Skeletal muscle cell (primary cell): ENCODE measurements at places on chromosomes 3 and 15.
A peak's percentile ranks its signal among the peaks of the same experiment; 100 is the strongest.

DNA sequence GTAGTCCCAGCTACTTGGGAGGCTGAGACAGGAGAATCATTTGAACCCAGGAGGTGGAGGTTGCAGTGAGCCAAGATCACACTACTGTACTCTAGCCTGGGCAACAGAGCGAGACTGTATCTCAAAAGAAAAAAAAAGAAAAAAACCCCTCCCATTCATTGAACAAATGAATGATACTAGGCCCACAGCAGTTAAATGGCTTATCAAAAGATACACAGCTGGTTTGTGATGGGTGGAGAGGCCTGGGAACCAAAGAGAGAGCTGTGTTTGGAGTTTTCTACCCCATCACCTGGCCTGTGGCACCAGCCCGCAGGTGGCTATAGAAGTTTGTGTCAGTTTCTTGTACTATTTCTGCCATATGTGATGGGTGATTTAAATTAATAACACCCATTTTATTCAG lies 43.1 kb upstream of the LCTL start:
- DNase-seq: no peak

DNA sequence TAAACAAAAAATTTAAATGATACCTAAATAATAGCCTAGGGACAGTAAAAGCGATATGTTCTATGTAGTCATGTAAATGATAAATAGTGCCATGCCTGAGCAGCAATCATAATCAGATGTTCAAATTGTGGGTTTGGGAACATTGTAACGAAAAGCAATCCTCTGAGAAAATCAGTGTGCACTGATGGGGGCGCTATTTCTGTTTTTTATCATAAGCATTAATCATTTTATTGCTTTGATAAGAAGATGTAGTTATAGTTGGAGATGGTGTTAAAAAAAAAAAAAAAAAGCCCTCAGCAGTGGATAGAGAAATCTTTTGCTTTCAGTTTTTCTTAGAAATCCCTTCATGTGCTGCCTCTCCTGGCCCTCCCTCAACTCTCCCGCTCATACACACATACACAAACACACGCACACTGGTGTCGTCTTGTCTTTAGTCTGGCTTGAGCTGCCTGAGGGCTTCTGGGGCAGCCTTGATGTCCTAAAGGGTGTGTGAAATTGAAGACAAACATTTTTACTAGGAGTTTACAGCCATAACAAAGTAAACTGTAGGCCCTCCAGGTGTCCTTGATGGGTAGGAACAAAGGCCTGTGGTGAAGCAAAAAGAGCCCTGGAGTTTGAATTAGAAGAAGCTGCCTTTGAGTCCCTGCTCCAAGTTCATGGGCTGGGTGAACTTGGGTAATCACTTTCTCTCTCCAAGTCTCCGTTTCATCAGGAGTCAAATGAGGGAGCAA lies 428.1 kb downstream of the SOX2 start:
- no peak for DNase-seq

DNA sequence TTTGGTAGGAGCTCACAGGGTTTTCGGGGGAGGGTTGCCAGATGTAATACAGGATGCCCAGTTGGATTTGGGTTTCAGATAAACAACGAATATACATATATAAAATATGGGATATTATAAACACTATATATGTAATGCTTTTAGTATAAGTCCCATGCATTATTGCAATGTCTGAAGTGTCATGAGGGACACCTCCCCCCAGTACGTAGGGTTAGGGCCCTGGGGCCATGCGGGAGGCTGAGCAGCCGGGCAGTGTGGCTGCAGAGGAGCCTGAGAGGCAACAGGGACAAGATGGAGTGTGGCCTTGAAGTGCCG lies 148.9 kb downstream of the SMAD6 start:
- DNase-seq: no peak

- no peak for DNase-seq
Measured at GRCh38 chr3:94305835-94306611, 243.2 kb downstream of the NSUN3 start.

DNA sequence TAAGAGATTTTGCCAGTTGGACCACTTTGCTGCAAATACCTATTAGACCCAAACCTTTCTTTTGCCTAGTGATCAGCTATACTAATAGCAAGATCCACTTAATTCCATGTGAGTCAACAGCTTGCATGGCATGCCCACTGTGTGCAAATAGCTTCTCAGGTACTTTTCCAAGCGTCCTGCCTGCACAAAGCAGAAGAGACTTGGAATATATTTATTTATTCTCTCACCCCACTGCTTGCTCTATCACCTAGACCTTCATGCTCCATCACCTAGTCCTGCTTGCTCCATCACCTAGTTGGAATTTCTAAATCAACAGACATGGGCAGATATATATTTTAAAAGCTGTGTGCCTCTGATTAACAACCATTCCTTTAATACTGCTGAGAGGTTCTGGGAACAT lies 47.6 kb downstream of the MBNL1 start:
- DNase-seq: no peak

DNA sequence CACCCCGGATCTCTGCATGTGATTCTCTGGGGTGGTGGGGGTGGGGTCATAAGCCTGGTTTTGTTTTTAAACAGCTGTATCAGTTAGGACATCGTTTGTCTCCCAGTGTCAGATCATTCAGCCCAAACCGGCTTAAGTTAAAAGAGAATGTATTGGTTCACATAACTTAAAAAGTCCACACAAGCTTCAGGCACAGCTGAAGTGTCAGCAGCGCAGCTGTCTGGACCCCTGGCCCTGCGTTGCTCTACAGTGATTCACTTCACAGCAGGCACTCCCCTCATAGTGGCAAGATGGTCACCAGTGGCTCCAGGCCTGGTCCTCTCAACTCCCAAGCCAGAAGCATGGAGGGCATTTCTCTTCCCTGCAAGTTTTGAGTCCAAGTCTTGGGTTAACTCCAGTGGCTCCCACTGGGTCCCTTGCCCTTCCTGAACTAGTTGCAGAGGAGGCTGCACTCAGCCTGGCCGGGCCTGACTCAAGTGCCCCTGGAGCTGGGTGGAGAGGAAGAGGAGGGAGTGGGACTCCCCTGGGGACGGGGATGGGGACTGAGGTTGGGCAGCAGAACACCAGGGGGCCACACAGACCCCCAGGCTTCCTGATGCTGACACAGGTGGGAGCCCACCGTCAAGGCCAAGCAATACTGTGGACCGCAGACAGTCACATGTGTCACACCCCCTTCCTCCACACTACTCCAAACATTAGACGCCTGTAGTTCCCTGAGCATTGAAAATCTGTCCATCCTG lies 28.9 kb upstream of the GP9 start:
- DNase-seq: peak; percentile 7

DNA sequence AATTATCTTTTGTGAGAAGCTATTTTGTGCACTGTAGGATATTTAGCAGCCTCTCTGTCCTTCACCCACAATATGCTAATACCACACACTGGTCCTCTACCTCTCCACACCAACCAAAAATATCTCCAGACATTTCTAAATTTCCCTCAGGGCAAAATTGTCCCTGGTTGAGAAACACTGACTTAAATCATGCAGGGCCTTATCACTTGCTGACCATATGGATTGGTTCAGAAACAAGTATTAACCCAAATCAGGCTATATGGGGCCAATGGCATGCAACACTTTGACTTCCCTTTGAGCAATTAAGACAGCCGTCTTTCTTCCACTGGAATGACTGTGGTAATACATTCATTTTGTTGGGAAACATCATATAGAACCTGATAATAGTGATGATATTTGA lies 251.1 kb downstream of the CNTN3 start:
- DNase-seq: no peak

DNA sequence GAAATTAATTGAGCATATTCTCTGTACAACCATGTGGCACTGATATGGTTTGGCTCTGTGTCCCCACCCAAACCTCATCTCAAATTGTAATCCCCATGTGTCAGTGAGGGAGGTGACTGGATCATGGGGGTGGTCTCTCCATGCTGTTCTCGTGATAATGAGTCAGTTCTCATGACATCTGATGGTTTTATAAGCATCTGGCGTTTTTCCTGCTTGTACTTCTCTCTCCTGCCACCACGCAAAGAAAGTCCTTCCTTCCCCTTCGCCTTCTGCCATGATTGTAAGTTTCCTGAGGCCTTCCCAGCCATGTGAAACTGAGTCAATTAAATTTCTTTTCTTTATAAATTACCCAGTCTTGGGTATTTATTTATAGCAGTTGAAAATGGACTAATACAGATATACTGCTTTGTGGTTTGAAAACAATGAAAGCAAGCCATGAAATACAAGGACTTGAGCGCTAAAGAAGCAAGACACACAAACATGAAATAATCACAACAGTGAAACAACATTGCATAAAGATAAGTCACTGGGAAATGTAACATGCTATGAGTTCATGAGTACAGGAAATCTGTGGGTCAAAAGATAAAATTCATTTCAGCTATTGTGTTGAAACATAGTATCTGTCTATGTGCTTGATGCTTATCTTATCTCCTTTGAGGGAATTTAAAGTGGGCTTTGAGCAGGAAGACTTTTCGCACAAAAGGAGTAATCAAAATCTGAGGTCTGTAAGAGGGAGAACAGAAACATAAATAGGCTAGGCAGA lies 288.7 kb downstream of the GBE1 start:
- DNase-seq: no peak

GRCh38 chr15:69532066-69532465 lies 79.4 kb downstream of the RPLP1 start:
- no peak for DNase-seq

DNA sequence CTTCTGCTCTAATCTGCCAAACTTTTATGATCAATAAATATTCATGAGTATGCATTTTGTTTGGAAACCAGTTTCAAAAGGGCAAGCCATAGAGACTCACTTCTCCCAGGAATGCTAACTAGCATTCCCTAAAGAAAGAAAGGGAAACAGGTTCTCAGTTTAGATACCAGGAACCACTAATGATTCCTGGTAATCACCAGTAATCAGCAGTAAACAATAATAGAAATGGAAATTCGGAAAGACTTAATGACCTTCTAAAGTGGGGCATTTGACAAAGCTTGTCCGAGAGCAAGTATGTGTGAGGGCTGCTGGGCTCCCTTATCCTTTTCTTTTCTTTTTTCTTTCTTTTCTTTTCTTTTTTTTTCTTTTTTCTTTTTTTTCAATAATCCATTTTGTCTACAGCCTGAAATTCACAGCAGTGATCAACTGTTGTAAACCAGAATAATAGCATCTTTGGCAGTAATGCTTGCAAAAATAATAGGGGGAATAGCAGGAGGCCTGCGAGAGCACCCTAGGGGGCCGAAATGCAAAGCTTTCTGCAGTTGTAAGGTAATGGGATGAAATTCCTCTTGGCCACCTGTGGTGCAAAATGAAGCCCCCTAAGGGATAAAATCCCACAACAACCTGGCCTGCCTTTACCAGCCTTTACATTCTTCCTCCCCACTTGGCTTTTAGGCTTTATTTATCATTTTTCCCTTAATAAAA lies 253.2 kb downstream of the ZPLD1 start:
- no peak for DNase-seq

- DNase-seq: peak; percentile 8
Measured at GRCh38 chr15:88113613-88114308, 142.8 kb downstream of the NTRK3 start.

GRCh38 chr3:64550745-64551144 lies 137.1 kb downstream of the ADAMTS9 start:
- no peak for DNase-seq

DNA sequence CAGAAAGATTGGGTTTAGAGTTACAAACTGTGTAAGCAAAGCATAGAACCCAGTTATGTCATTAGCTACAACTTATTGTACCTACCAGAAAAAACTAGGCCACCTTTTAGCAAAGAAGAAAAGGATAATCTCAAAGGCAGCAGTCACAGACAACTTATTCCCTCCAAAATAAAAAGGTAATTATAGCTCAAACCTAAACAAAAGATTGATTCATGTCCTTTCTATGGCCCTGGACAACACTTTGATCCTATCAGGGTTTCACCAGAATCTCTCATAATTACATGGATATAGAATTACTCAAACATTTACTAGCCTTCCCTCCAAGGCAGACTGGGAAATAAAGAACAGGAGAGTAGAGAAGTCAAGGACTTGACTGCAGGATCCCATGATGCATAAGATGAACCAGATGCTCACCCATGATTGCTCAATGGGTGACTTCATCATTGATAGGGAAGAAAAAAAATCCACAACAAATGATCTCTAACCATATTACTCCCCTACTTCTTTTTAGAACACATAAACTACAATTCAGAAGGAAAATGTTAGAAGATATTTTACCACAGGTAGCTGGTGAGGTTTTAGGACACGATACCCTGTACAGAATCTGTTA lies 17.4 kb downstream of the DET1 start:
- no peak for DNase-seq

GRCh38 chr3:99789011-99789721 lies 28.5 kb upstream of the CMSS1 start:
- no peak for DNase-seq
